ENCODE measurements at places on chromosomes 13 and 19.

DNA sequence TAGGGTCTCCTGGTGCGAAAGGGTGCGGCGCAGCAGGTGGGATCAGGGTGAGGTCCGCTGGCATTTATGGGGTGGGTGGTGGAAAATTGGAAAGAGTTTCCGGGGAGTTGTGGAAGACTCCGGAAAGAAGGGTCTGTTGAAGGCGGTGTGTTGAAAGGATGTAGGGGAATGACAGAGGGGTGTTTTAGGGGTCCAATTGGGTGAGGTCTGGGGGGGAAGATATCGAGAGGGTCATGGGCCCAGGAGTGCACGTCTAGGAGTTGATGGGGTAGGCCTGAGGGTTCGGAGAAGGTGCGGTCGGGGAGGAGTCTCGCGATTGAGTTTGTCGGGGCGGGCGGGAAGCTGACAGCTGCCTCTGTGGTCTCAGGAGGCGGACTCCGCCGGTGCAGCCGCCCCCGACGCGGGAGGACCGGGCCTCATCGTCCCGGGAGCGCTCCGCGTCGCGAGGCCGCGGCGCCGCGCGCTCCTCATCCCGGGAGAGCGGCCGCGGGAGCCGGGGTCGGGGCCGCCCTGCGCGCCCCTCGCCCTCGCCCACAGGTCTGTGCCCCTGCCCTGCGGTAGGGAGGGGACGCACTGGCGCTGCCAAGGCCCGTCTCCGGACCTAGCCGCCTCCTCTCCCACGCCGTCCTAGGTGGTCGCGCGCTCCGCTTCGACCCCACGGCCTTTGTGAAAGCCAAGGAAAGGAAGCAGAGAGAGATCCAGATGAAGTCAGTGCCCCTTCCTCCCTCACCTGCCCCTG lies 7.0 kb downstream of the PGLYRP1 start:
- DNase-seq, result no peak

- no peak for DNase-seq
Measured at GRCh38 chr19:48967346-48968178, 2.5 kb downstream of the FTL start.

DNA sequence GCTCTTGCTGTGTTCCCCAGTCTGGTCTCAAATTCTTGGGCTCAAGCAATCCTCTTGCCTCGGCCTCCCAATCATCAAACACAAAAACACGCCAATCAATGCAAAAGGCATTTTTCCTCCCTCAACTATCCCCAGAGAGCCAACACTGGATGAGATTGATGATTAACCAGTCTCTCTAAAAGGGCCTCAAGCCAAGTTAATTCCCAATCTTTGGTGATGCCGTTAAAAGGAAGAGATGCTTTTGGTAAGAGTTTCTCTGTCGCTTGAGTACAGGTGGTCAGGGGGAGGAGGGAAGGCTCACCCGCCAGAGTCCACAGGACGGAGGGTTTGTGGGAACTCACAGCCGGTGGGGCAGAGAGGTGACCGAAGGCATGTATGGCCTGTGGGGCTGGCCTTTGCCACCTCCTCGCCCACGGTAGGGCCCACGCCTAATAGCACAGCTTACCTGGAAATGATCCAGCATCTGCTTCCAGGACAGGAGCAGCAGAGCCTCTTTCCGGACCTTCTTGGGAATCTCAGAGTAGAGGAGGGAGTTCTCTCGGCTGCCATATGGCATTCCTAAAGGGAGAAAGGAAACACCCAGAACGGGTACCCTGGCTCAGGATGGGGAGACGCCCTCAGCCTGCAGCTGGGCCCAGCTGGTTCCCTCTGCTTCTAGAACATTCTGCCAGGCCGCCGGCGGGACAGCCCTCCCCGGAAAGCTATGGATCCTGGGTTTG lies 18.1 kb downstream of the DPP9 start:
- DNase-seq, result no peak

GRCh38 chr13:71591374-71591773 lies 275.6 kb downstream of the DACH1 start:
- DNase-seq, result no peak

DNA sequence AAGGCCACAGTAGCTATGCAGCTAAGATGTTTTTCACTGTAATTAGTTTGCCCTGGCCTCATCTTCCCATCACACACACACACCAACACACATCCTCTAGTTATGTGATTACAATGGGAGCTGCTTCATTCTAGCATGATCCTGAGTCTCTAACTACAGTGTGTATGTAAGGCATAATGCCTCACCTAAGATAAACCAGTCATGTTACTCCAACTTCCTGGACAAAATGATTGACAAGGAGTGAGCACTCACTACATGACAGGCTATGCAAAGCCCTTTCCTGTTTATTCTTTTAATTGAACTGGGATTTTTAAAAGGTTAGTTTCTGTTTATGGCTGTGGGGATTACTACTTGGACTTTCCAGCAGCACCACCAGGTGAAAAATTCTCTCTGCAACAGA lies 400.8 kb upstream of the ATXN8OS start:
- no peak for DNase-seq

Data from stimulated activated CD4-positive, alpha-beta T cell treated with anti-CD3 and anti-CD28 coated beads, Interleukin-1b, Interleukin-23, amount 100 ng/mL, for 24 hours (primary cell).